G401 (cell line): ENCODE measurements at places on chromosomes 5 and 9.

DNA sequence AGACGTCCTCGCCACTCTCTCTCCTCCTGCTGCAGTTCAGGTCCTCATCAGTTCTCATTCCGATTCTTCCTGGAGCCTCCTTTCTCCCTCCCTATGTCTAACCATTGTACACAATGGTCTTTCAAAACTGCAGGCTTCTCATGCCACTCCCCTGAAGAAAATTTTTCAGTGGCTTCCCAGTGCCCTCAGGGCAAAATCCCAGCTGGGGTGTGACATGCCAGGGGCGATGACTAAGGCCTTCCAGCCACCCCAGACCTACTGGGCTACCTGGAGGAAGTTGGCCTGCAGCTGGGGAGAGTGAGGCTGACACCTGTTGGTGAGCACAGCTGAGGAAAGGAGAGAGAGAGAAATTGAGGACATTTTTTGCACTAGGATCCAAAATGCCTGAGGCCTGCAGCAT lies 65.2 kb downstream of the SREK1 start:
- DNase-seq: no peak

GRCh38 chr5:139667001-139667729 lies 19.0 kb downstream of the CXXC5 start:
- no peak for DNase-seq

DNA sequence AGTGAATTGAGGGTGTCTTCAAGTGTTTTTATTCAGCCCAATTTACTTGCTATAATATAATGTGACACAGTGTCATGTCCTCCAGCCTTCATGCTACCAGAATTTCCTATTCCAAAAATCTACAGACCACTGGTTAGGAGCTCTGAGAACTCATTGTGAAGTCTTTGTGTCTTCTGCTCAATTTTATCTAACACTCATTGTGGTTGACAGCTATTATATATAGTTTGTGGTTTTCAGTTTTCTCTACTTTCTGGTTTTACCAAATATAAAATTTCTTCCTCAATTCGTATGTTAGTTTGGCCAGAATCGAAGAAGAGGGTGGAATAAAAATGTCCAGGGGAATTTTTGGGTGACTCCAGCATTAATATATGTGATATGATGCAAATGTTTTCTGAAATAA lies 509.3 kb upstream of the NUDT12 start:
- no peak for DNase-seq

DNA sequence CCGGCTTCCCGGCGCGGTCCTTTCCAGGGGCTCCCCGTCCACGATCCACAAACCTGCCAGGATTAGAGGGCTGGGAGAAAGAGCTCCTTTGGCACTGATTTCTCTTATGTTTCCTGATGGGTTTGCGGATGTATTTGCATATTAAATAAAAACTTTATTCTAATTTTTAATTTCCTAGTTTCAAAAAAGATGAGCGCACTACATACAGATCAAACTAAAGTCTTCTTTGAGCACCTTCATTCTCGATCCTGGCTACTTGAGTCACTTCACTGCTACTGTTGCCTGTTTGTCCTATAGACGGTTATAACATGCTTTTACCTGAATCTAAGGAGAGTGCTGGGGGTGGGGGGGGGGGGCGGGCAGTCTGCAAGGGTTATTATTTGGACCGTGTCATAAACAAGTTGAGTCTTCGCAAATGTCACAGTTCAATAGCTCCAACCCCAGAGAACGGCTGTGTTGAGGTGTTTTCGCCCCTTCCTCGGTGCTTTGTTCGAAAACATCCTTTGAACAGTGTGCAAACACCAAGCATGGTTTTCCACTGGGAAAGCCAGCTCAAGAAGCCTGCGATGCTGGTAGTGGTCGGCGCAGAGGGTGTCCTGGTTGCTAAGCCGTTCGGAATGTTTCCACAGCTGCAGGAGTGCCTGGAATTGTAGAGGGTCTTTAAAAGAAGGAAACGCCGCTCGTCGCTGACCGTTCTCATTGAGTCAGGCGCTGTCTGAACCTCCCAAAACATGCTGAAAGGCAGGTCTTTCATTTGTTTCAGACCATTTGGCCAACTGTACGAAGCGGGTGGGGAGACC lies 1.1 kb upstream of the STK10 start:
- peak; percentile 65 for DNase-seq

- DNase-seq: no peak
Measured at GRCh38 chr5:180825768-180826525, 23.3 kb upstream of the MGAT1 start.

- no peak for DNase-seq
Measured at GRCh38 chr9:4207881-4208615, 91.8 kb downstream of the GLIS3 start.

- DNase-seq: no peak
Measured at GRCh38 chr9:110125207-110125751, 82.7 kb downstream of the C9orf152 start.

- DNase-seq: peak; percentile 59
Measured at GRCh38 chr5:88502179-88503040, 233.8 kb upstream of the TMEM161B start.

DNA sequence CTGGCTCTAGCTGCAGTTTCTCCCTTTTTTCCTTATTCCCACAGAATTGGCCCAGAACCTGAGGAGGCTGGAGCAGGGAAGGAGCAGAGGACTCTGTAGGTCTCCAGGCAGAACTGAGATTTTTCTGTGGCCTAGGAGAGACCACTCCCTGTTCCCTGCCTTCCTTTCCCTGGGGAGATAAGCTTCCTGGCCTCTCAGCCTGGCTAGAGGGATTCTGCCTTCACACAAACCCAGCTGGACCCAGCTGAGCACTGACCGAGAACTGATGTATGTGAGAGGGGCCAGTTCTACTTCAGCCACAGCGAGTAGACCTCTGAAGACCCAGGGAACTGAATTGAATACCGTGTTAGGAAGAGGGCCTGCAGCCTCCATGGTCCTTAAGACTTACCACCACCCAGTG lies 48.0 kb downstream of the RUSC2 start:
- DNase-seq: no peak

GRCh38 chr9:85897848-85898247 lies 43.1 kb upstream of the NAA35 start:
- no peak for DNase-seq

DNA sequence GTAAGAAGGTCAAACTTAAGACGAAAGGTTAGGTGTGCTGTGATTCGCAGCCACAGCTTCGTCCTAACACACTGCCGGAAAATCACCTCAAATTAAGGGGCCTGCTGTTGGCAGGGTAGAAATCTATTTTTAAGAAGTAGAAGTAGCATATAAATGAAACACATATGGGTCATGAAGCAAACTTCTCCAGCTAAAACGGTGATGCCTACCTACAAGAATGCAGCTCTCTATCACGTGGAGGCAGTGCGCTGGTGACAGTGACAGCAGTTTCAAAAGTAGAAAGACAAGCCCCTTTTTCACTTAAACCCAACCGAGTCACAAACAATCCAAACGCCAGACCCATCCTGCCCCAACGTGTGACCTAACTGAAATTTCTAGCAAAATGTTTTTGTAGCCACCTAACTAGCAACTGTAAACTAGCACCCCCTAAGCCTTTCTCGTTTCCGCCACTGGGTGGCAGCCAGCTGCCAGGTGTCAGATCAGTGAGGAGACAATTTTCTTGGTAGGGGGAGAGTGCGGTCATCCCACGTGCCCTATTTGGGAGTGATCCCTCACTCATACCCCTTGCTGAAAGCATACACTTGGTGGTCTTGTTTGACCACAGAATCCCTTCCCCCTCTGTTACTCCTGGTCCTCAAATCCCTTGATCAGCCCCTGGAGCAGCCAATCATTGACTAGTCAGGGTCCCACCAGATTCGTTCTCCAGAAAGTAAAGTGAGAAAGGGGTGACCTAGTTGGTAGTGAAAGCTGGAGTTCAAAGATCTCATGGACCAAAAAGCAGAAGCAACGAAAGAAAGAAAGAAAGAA lies 71.8 kb upstream of the MAMDC2 start:
- peak; percentile 65 for DNase-seq

GRCh38 chr5:8456846-8457186 lies 587.9 kb downstream of the MTRR start:
- DNase-seq: peak; percentile 24

DNA sequence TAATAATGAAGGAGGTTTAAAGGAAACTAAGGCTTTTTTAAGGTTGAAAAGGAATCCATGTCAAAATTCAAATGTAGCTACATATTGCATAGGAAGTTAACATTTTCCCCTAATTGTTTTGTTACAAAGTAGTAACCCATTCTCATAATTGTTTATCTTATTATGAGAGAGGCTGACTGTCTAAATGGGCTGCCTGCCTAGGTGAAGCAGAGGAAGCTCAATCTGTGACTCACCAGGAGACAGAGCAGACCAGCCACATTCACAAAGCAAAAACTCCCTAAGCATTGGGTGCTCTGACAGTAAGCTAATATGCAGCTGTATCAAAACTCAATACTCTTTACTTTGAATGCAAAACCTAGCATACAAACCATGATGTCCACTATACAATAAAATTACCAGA lies 208.5 kb downstream of the ROR2 start:
- no peak for DNase-seq

GRCh38 chr9:136545965-136546696 lies at the start of gene NOTCH1:
TSS of gene NOTCH1 (minus strand) at chr9:136546048. CDS start at chr9:136545786, 262 bp downstream.
- peak; percentile 59 for DNase-seq

DNA sequence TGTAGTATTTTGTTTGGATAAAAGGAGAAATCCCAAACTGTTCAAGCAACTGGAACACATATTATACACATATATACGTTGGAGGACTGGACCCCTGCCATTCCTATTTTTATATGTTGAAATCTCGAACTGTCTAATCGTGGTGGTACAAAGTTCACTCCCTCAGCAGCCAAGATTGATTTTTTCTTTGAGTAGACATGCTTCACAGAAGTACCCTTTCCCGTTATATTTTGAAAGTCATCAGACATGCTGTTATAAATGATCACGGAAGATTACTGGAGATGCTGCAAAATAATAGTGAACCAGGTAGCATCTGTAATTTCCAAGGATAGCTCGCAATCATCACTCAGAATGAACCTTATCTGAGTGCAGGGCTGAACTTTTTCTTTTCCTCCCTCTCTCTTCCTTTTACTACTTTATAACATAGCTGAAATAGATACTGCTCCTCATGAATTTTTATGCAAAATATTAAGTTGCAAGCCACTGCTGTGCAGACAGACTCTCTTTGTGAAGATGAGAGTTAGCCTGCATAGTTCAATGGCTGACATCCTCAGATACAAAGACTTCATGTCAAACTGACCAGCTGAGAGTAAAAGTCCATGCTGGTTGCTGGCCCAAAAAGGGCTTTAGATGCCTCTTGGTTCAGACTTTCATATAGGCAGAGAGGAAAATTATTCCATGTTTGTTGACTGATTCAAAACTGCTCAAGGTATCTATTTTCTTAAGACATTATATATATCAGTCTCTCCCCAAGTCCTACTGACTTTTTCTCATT lies 451.9 kb downstream of the TMEM38B start:
- no peak for DNase-seq

GRCh38 chr9:119556129-119556875 lies 187.1 kb upstream of the BRINP1 start:
- DNase-seq: peak; percentile 83

DNA sequence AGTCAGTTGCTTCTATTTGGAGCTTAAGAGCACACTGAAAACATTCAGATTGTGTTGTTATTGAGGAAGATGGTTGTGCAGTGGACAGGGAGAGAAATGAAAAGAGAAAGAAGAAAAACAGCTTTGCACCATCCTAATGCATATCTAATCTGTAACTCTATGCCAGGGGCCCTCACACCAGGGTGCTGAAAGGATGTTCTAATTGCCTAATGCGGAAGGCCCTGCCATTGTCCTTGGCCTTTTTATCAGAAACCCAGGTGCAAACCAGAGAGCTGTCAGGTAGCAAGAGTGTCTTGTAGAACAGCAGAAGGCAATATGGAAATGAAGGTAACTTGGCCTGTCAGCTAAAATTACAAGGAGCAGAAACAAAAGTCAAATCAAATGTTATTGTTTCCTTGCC lies 384.5 kb upstream of the PIK3R1 start:
- peak; percentile 20 for DNase-seq

DNA sequence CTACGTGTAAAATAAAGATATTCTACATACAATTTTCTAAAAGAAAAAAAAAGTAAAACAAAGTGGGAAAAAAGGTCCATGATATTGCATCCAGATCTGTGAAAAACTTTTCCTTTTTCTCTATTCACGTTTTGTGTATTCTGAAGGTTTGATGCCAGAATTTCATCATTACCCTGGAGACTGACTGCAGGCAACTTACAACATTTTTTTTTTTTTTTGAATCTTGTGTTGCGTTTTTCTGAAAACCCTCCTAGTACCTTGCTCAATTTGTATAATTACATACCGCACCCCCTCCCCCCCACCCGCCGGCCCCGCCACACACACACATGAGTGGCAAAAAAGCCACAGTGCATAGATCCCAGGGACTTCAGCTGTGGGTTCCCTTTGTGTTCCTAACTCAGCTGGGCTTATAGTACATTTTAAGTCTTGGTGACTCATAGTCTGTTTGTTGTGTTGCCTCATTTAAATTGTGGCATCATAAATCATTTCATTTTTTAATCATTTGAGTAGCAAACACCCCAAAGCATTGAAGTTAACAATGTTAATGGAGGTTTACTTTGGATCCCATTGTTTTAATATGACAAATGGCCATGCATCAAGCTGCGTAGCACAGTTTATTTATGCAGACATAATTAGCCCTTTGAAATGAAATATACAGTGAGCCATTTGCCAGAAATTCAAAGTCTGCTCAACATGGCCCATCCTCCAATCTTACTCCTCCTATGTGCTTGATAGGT lies 36.0 kb downstream of the PRDM6 start:
- no peak for DNase-seq

- DNase-seq: no peak
Measured at GRCh38 chr9:111961575-111961974, 65.0 kb downstream of the UGCG start.

DNA sequence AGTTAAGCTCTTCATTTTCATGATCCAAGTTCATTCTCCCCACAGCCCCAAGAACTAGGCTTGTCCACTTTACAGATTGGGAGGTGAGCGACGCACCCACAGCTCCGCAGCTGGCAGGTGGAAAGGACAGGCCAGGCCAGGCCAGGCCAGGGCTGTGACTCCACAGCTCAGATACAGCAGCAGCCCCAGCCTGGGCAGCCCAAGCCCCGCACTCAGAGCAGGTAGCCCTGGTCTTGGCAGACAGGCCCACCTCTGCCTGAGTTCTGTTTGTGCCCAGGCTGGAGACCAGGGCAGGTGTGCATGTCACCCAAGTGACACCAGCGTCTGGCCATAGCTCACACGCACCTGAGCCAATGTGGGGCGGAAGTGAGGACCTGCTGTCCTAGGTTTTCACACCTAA lies 124.7 kb downstream of the WNK2 start:
- DNase-seq: no peak

DNA sequence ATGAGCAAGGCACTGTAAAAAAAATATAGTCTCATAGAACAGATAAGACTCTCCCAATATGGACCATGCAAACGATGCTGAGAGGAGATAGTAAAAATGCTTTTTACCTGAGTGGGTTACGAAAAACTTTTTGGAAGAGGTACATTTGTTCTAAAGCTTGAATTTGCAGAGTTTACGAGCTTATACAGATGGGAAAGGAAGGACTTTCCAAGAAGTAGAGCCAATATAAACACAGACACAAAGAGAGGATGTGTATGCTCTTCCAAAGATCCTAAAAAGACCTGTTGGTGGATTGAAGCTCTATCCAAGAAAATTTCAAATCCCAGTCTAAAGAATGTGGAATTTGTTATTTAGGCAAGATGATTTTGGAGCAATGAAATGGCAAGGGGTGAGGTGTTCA lies 127.1 kb upstream of the SLCO6A1 start:
- no peak for DNase-seq
